ENCODE measurements at places on chromosomes 5 and 9.

DNA sequence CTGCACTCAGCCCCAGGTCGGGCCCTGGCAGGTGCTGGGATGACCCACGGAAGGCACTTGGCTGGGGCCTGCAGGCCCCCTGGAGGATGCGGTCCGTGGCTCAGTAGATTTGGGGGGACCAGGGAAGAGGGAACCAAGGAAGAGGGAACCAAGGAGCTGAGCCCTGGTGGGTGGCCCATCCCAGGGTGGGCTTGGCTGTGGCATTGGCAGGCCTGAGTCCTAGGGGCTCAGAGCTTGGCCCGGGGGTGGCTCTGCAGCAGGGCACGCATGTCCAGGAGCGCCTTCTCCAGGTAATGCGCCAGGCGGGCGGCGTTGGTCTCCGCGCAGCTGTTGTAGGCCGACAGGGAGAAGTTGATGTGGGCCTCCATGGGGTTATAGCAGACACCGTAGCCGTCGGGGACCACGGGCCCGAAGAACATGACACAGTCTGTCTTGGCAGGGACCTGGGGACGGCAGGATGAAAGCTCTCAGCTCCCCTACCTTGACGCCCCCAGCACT, 14.3 kb downstream of the DOLPP1 start:
- DNase-seq = no peak

DNA sequence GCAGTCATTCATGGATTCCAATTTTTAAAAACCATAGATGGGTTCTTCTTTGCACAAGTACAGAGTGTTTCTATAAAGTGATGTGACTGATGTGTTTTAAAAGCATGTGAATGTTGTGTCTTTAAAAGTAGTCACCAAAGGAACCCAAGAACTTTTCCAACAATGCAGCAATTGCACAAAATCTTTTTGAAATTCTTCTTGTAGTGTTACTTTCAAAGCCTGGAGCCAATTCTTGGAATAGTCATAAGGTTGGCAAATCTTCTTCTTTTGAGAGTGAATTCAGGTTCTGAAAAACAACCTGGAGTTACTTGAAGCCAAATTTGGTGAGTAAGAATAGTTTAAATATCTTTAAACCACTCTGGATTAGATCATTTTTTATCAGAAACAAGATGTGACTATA, 10.5 kb downstream of the GRAMD2B start:
- no peak for DNase-seq

GRCh38 chr5:171405615-171406014, 13.8 kb upstream of the FGF18 start:
- DNase-seq = no peak

GRCh38 chr5:149114403-149115312, 26.6 kb upstream of the ABLIM3 start:
- DNase-seq = no peak

- no peak for DNase-seq
Observed at GRCh38 chr9:22111954-22112247, 102.8 kb upstream of the CDKN2B start.

- DNase-seq = no peak
Observed at GRCh38 chr5:18028036-18028435, 393.8 kb downstream of the TAF11L14 start.
